Skeletal muscle tissue (tissue), 5 donors: ENCODE measurements at places on chromosomes 7 and 10. TPM values are rescaled to one million over a fixed set of nuclear protein-coding genes. Genes with fewer than 3 reads are reported as not detected.

The OR2A1 gene
- total RNA-seq, result under 0.01 TPM

The LBX1 gene
- 3.1 TPM for total RNA-seq

The ELOVL3 gene
- not detected for total RNA-seq

The GOT1 gene
- total RNA-seq, result 27.1 TPM

The PDE1C gene
- total RNA-seq, result 2.1 TPM

The POR gene
- 42.8 TPM for total RNA-seq

The CDK1 gene
- 17.2 TPM for total RNA-seq

The RAMP3 gene
- total RNA-seq, result 5.7 TPM

The UNC5B gene
- 6.3 TPM for total RNA-seq

The AP1S1 gene
- total RNA-seq, result 27.7 TPM

The CDH23 gene
- total RNA-seq, result 3.7 TPM

The EN2 gene
- under 0.01 TPM for total RNA-seq

The PTF1A gene
- not detected for total RNA-seq

The LRGUK gene
- total RNA-seq, result 1.6 TPM

The SFMBT2 gene
- 12.5 TPM for total RNA-seq

The ASB4 gene
- total RNA-seq, result 24.0 TPM

The RET gene
- 1.6 TPM for total RNA-seq

The GAD2 gene
- total RNA-seq, result not detected

The SEMA3A gene
- total RNA-seq, result 24.5 TPM

The MRM2 gene
- 16.7 TPM for total RNA-seq

The AOC1 gene
- under 0.01 TPM for total RNA-seq

The HOXA9 gene
- total RNA-seq, result 7.8 TPM

The ASCC1 gene
- 21.4 TPM for total RNA-seq

The SPACDR gene
- not detected for total RNA-seq

The NUPR2 gene
- 1.0 TPM for total RNA-seq

The EXOC4 gene
- total RNA-seq, result 129 TPM

The PURB gene
- total RNA-seq, result 32.9 TPM

The ANKRD30A gene
- not detected for total RNA-seq

The ARHGAP22 gene
- 1.0 TPM for total RNA-seq

The NRG3 gene
- not detected for total RNA-seq

The CHCHD3 gene
- 90.8 TPM for total RNA-seq

The FAM13C gene
- 31.8 TPM for total RNA-seq

The ADCY1 gene
- 9.9 TPM for total RNA-seq

The NODAL gene
- total RNA-seq, result not detected

The INHBA gene
- 4.7 TPM for total RNA-seq

The HOXA6 gene
- total RNA-seq, result 3.1 TPM

The TEX36 gene
- not detected for total RNA-seq

The SCRN1 gene
- 20.4 TPM for total RNA-seq

The MRLN gene
- total RNA-seq, result 156 TPM

The AGR2 gene
- total RNA-seq, result 3.1 TPM

The VIPR2 gene
- 6.3 TPM for total RNA-seq

The CYP26A1 gene
- total RNA-seq, result 0.52 TPM

The FAM25A gene
- total RNA-seq, result not detected

The CPA5 gene
- not detected for total RNA-seq

The OR2F2 gene
- not detected for total RNA-seq
